Activated T-helper 1 cell treated with anti-CD3 and anti-CD28 coated beads, Interleukin-12 subunit alpha, Interleukin-12 subunit beta, Interleukin-2, Interleukin-4 antibody, amounts not matched to agents 30 ng/mL and 10 ng/mL and 1 ng/mL, durations not matched to agents 14 hours and 24 hours and 36 hours (primary cell): ENCODE measurements at places on chromosomes 2 and 18.
A peak's percentile ranks its signal among the peaks of the same experiment; 100 is the strongest.

DNA sequence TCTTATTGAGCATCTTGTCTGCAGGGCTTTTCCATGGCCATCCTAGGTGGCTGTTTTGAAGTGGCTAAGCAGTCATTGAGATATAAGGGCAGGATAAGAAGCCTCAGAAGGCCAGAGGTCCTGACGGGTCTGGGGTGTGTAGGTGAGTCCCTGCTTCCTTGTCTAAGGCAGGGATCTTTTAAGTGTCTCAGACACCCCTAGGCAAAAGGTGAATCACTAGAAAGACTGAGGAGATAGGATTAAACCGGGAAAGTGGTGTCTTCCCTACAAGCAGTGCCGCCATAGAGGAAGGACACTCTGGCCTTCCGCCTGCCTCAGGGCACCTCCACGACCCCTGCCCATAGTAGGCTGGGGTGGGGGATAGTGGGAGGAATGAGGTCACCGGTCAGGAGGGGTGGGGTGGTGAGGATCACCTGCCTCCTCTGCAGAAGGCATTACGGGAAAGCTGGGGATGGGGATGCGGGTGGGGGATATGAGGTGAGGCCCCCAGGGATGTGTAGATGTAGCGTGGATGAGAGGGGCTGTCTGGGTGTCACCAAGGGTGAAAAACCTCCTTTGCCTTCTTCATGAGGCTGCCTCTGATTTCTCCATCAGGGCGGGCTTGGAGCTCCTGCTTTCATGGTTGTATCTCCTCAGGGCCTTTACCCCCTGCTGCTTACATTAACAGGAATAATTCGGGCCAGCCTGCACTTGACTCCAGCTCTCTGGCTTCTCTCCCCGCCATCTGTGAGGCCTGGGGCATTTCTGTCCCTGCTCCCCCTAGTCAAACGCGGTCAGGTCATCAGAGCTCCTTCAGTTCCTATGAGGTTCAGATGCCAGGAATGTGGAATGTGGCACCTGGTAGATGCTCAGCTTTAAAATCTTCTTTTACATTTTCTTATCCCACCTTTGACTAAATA is 244.0 kb downstream of the DYSF start:
- DNase-seq: no peak

DNA sequence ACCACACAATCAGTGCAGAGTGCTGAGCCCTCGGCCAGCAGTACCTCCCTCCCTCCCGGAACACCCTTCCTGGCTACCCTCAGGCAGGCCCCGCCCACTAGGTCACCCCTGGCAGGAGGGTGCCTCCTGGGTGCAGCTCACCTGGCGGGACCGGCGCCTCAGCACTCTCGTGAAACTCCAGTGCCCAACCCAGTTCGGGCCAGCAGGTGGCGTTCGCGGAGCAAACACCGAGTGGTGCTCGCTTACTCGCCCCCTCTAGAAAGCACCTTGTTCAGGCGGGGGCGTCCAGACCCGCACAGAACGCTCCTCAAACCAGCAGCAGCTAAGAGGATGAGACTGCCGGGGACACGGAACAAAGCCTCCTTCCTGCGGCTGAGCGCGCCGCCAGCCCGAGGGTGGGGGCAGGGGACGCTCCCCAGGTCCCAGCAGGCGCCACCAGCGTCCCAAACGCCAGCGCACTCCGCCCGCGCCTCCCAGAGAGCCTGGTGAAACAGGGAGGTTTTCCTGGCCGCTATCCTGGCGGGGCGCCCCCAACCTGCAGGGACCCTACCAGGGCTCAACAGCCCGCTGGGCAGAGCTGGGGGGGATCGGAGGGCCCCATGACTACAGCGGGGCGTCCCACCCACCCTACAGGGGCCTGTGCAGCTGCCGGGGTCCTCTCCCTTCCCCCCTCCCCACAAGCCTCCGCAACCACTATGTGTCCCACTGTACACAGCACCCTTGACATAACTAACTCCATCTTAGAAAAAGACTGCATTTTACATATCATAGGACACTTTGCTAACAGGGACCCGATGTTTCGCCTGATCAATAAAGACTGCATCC is 44.7 kb downstream of the MRPS5 start:
- peak; percentile 89 for DNase-seq

DNA sequence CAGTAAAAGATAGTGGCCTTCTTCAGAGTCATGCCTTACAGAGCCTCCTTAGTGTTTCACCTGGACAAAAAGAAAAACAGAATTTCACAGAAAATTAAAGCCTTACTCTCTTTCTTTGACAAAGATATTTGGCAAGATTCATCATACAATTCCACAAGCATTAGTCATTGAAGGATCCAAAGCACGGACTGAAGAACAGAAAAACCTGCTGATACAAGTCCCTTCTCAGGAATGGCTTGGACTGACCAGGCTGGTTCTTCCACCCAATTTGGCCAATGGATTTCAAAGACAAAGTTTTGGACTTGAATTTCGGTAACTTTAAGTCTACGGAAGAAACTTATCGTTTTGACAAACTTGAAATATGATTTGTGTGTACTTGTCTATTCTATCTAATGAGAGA is 39.1 kb upstream of the GALNT3 start:
- no peak for DNase-seq

DNA sequence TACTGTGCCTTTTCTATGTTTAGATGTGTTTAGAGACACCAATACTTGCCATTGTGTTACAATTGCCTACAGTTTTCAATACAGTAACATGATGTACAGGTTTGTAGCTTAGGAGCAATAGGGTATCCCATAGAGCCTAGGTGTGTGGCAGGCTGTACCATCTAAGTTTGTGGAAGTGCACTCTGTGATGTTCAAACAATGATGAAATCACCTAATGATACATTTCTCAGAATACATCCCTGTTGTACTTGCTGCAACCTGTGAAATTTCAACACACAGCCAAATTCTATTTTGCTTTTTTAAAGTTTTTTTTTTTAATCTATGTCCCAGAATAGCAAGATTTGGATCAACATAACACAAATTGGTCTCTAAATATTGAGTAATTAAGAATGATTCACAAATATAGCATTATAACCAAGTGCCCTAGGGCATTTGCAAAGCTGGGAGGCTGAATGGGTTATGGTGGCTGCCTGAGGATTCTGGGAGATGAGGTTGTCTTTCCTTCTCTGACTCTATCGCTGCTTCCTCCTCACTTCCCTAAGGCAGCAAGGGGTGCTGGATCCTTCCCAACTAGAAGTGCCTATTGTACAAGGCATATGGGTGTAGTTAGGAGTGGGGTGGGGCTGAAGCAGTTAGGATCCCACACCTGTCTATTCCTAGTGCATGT is 78.3 kb downstream of the SKA1 start:
- DNase-seq: no peak

GRCh38 chr2:157480182-157480961 is 36.5 kb upstream of the CYTIP start:
- DNase-seq: peak; percentile 62

DNA sequence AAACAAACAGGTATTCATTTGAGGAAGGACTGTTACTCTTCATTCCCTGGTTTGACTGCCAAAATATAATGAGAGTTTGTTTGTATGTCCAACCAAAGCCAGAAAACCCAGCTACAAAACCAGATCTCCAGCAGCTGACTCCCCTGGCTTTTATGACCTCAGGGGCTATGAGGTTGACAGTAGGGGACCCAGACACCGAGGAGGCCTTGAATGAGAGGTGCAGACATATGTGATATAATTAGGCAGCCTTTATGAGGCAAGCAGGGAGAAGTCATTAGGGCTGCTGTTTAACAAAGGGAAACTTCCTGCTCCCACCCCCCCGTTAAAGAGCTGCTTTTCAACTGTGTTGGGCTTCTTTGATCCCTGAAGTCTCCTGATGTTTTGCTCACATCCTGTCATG is 236.7 kb downstream of the SLC4A3 start:
- DNase-seq: no peak

DNA sequence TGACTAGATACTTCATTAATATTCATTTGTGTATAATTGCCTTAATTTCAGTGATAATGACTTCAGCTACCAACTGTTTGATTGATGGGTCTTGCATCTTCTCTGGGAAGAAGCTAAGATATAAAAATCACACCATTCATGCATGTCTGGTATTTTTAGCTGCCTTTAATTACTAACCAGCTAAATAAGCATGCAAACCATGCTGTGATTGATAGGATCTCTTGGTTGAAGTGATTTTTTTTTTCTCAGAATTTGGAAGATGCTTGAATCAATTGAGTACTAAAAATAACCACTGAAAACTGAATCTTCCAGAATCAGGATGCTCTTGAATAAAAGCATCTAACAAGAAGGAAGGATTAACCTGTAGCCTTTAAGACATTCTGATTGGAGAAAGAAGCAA is 668.8 kb downstream of the TDRD15 start:
- no peak for DNase-seq

DNA sequence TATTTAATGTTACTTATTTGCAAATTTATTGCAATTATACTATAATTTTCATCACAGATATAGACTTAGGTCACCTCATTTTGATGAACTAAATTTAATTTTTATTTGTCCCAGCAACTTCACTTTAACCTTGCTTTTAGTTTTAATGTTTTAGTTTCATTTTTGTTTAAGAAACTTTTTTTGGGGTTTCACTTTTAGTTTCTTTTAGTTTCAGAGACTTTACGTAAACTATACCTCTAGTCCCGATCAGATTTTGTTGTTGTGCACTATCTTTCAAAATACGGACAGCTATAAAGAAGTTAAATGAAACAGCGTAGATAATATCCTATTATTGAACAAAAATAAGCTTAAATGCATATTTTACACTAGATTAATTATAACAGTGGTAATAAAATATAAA is 460.5 kb downstream of the ERBB4 start:
- no peak for DNase-seq

DNA sequence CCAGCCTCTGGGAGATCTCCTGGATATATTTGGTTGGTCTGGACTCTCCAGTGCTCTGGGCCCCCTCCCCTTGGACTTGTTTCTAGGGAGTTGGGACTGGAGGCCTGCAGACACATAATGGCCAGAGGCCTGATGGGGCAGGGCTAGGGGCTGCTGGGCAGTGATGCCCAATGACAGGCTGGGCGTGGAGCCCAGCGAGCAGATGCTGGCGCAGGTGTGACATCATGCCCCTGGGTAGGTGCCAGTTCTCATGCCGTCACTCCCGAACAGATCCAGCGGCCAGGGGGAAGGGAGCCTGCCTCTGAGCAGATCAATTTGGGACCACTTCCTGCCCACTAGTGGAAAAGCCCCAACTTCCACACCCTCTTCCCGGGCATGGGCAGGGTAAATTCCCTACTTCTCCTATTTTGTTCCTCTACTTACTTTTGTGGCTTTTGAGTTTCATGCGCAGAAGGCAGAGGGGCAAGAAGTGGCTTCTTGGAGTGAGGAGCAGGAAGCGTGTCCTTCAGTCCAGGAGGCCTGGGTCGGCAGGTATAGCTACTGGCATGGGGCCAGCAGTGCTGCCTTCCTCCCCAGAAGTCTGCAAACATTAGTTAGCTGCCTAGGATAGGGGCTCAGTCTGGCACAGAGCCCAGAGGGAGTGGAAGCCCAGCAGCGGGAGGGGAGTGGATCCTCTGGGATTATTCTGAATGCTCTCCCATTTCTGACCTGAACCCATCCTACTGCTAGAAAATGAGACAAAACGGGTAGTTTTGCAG is 6.1 kb downstream of the MPV17 start:
- DNase-seq: no peak

DNA sequence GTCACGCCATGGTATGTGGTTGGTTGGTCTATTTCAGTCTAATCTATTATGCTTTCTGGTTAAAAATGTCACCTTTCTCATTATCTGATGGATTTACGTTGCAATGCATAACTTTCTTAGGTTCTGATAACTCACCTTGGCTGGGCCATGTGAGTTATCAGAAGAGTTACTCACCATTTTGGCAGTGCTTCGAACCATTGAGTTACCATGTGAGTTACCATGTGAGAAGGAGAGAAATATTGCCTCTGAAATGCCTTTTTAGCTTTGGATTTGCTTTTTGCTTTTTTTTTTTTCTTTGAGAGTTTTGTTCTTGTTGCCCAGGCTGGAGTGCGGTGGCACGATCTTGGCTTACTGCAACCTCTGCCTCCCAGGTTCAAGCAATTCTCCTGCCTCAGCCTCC is 1.6 kb downstream of the SMARCAL1 start:
- DNase-seq: no peak

GRCh38 chr2:30979822-30980245 is 158.4 kb downstream of the GALNT14 start:
- DNase-seq: no peak

DNA sequence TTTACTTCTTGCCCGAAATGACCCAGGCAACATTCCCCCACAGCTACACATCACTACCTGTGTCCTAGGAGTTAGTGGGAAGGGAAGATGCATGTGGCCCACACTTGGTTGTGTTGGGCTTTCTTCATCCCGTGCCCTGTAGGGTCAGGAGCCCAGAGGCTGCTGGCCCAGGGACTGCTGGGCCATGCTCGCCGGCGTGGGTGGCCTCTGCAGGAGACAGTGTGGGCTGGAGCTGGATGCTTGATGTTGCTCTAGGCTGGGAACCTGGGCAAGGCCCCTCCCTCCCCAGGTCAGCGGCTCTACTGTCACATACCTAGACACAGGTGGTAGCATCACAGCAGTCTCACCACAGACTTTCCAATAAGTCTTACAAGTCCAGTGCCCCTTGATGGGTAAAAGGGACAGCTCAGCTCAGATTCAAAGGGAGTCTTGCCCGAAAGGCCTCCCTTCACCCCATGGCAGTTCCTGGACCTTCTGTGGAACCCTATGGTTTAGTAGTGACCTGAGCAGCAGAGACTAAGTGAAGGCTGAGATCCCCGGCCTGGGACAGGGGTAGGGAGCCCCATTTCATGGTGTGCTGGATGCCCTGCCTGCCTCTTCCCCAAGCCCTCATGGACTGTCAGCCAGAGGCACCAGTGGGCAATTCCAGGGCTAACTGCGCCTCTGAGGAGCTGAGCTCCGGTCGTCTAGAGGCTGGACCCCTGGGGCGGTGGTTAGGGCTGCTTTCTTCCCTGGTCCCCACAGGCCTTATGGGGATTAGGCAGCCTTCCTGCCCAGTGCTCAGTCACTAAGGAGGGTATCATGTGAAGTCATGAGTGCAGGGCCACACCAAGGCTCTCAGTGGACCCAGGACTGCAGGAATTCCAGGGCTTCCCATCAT is 45.4 kb upstream of the FAHD2A start:
- no peak for DNase-seq

DNA sequence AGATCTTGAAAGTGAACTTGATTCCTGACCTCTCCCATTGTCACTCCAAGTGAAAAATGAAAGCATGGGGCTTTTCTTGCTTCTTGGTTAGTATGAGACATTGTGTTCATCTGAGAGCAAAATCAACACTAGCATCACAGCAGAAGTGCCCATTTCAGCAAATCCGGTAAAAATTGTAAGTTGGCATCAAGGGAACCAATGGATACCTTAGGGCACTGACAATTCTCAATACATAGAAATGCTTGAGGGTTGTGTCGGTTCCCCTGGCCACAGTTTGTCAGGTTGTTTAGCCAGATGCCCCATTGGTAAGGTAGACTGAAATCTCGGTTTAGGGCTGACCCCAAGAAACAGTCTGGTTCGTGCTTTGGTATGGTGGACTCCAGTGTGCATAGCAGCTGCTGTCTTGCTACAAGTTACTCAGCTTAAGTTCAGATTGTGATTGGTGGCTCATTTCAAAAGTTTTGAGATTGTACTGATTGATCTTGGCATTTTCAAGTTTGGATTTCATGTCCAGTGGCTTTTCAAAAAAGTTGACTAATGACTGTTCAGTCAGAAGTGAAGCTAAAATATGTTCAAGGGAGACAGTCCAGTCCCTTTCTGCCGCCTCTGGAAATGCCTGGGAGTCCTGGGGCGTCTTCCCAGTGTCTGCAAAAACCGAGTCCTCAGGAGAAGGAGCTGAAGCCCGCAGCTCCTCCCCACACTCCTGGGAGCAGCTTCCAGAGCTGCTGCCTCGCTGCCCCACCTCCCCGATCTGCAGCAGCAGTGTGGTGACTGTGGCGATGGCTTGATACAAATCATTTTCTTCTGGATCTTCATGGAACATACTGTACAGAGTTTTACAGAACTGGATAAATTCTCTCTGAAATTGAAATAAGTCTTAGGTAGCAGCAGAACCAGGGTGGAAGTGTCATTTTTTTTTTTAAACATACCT is 5.6 kb downstream of the RPL31 start:
- DNase-seq: no peak
